ENCODE measurements at places on chromosomes 11 and 22.
A peak's percentile ranks its signal among the peaks of the same experiment; 100 is the strongest.

DNA sequence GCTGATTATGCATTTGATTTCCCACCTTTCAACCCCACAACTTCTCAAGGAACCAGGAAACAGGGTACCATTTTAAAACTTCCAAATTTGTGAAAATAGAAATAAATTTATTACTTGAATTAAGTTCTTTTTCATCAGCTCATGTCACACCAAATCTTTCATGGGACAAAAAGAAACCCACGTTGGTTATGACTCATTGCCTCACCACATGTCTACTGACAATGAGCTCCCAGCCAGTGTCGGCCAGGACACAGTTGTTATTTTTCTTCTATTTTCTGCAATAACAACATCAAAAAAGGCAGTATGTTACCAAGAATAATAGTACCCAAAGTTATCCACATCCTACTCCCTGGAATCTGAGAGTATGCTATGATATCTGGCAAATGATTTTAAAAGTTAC is 17.3 kb downstream of the MS4A6A start:
- DNase-seq: no peak

DNA sequence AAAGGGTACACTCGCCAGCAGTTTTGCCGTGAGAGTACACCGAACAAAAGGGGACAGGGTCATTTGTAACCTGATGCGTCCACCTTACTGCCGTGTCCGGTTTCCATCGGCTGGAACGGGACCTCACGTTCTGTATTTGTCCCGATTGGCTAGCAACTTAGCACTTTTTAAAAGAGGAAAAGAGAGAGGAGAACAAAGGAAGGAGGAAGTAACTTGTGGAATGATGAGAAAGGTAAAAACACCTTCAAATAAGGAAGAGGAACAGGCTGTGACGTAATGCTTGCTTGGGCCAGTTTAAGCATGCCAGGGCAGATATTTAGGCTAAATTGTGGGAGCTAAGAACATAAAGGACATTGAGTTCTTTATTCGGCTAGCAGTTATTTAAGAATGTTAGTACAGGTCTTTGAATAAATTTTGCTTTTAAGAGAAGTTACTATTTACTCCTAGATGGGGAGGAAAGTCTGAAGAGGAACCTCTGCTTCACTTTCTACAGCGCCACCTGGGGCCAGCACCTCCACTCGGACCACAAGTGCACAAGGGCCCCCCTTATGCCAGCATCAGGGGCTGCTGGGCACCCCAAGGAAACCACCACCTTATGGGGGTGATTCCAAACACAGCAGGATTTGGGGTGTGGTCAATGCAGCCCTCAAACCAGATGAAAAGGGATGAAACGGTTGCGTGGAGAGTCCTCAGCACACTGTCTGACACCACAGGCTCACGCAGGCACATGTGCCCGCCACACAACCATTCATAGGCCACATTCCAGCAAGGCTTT is 5.8 kb downstream of the ARSA start:
- DNase-seq: peak; percentile 40

GRCh38 chr22:38955926-38956325 is 1.5 kb upstream of the APOBEC3A start:
- DNase-seq: no peak

GRCh38 chr11:28666632-28667031 is 558.4 kb downstream of the METTL15 start:
- no peak for DNase-seq

- no peak for DNase-seq
Observed at GRCh38 chr11:11391796-11392463, 38.9 kb upstream of the CSNK2A3 start.

DNA sequence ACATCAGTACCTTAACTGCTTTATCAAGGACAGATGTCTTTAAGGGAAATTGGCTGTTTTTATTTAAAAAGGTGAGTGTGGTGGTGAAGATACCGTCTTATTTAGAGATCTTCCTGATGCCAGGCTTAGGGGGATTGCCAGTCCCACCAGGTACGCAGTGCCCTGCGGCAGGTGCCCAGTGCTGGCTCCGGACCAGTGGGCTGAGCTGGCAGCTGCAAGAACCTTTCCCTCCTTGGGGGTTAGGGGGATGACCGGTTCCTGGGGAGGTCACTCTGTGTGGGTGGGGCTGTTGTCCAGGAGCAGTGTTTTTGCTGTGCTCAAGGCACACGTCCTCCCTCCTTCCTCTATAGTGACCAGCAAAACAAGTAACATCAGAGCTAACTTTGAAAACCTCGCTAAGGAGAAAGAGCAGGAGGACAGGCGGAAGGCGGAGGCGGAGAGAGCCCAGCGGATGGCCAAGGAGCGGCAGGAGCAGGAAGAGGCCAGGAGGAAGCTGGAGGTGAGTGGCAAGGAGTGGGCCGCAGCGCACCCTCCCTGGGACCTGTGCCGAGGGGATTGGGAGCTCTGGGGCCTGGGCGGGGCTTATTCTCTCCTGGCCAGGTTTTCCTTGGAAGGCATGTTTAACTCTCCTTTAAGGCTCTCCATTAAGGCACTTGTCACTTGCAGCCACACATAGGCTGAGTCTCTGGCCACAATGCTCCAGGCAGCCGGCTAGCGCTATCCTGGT is 30.5 kb downstream of the CTTN start:
- no peak for DNase-seq

DNA sequence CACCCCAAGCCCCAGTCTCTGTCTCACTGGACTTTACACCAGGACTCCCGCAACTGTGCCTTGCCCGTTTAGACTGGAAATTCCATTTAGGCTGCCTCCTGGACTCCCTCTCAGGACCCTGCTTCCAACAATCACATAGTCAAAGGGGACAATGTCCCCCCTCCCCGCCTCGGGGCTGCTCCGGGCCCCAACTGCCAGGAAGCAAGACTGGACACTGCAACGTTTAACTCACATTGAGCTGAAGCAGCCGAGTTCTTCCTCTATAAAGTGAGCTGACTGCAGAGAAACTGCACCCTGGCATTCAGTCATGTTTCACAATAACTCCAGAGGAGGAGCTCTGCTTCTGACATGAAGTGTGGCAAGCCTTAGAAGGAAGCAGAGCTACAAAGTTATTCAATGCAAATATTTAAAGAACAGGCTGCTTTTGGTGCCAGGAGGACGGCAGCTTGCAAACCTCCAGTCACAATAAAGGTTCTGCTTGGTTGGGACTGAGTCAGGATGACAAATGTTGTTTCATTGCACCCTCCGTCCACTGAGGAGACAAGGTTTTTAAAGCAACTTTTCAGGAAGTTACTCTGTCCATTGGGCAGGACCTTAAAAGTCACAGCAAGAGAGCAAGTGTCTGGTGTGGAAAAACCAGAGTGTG is 19.9 kb downstream of the PACSIN2 start:
- DNase-seq: peak; percentile 52

- peak; percentile 10 for DNase-seq
Observed at GRCh38 chr22:26674211-26675190, 17.1 kb downstream of the MIAT start.

DNA sequence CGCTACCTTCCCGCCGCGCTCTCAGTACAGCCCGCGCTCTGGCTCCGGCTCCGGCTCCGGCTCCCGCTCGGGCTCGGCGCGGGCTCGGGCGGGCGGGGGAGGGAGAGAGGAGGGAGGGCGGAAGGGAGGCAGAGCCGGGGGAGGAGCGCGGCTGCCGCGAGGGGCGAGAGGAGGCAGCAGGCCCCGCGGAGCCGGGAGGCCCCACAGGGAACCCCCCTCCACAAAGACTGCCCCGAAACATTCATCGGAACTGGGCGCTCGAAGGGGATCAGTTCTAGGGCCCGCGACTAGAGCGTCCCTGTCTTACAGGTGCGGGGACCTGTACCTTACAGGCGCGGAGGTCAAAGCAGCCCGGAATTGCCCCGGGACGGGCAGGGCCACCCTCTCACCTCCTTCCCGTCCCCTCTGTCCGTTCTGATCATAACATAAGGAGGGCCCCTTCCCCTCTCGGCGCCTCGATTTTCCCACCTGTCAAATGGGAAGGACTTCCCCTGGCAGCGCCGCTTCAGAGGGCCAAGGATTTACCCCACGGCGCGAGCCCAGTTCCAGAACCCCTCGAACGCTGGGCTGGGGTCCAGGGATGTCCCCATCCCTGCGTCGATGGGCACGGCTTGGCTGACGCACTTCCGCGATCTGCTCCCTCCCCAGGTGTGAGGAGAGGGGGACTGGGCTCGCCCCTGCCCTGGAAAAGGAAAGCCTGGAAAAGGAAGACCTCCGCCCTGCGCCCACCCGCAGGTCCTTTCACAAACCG is at the start of gene SHISA8:
Gene SHISA8, minus strand, starts transcription at position 40 of the 751 bp plus-strand sequence. CDS start 407 bp downstream, outside the sequence.
- DNase-seq: peak; percentile 67

DNA sequence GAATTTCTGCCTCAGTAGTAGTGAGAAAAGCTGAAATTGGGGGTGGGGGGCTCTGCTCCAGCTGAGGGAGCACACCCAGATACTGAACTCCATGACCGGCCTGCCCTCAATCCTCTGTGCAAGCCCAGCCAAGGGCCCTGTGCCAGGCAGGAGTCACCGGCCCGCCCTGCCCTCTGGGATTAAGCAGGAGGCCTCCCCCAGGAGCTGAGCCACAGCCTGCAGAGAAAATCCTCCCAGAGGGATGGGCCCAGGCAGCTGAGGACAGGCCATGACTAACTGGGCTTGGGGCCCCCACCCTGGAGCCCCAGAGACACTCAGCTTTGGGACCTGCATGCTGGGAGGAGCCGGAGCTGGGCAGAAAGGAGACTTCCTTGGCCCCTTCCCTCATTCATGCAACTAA is 48.8 kb downstream of the MN1 start:
- DNase-seq: no peak

- no peak for DNase-seq
Observed at GRCh38 chr11:22472306-22472705, 134.1 kb downstream of the SLC17A6 start.

DNA sequence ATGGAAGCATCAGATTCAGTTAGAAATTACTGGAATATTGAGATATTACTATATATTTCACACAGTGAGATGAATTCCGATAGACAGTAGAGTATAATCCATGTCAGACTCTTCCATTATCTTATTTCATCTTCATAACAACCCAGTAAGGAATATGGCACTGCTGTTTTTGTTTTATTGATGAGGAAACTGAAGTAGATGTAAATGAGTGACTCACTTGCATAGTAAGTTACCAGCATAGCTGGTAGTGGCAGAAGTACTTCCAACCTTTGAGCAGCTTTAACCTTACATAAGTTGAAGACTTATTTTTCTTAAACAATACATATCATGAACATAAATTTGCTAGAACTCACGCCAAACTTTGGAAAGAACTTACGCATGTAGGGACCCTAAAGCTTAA is 54.9 kb upstream of the SLC22A25 start:
- DNase-seq: no peak

DNA sequence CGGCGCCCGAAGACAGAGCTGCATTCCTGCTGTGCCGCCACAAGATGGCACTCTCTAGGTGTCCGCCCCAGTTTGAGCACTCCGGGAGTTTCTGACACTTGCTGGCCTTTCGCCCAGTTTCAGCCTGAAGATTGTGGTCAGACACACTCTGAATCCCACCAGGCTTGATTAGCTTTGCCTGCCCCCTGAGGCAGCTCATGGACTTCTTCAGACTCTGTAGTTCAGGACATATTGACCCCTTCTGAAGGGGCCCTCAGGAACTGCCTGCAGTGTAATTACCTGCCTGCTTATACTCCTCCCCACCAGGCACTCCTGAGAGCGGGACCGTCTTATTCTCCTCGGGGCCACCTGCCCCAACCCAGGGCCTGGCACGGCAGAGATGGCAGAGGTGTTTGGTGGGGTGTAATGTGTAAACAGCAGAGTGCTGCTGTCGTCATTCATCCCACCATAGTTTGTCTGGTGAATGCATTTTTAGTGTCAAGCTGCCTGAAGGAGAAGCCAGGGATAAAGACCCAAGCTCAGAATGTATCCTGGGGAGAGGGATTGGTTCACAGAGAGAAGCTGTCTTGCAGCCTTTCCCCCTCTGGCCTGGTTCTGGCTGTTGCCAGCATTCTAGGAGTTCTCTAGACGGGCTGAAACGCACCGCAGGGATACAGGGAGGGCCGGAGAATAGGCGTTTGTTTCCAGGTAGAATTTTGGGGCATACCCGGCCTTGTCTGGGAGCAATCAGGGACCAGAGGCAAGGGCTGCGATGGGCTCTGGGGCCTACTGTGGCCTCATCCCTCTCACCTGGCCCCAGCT is 46.4 kb downstream of the EIF3F start:
- peak; percentile 47 for DNase-seq

- no peak for DNase-seq
Observed at GRCh38 chr22:45526281-45526680, 23.6 kb downstream of the FBLN1 start.

GRCh38 chr11:32751381-32751780 is 43.1 kb downstream of the CCDC73 start:
- no peak for DNase-seq

DNA sequence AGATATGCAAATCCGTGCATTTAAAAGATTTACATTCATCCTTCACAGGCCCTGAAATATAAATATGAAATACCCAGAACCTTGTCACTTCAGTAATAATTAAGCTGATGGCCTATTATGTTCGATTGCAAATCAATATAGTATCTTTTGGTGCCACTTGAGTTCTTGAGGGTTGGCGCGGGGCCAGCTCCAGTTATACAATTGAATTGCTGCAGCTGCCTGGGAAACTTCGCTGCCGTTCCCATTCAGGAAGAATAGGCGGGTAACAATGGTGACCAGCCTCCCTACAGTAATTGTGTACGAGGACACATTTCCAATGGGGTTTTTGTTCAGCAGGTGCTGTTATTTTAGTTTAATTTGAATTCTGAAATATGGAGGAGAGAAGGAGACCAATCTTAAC is 451.2 kb downstream of the INSC start:
- no peak for DNase-seq

GRCh38 chr22:42648368-42649245 is 585 bp downstream of the CYB5R3 start:
- peak; percentile 47 for DNase-seq

DNA sequence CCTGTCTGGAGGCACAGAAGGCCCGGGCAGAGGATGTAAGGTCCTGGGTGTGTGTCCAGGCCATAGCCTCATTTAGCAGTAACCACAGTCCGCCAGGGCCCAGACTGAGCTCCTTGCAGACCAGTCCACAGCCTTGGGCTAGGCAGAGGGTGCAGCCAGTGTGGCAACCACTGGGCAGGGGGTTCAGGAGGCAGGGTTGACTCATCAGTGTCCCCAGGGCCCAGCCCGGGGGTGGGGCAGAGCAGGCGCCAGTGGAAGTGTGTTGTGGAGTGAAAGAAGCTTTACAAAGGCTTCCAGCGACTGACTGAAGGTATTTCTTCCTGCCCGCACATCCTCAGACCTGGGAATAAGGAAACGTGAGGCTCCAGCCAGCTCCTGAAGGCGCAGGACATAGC is 27.7 kb upstream of the WNT11 start:
- DNase-seq: peak; percentile 53

- DNase-seq: no peak
Observed at GRCh38 chr11:11605821-11606450, 15.9 kb downstream of the GALNT18 start.

- no peak for DNase-seq
Observed at GRCh38 chr11:66451663-66452062, 13.0 kb upstream of the MRPL11 start.

GRCh38 chr11:122773781-122774266 is 64.5 kb upstream of the CRTAM start:
- no peak for DNase-seq

DNA sequence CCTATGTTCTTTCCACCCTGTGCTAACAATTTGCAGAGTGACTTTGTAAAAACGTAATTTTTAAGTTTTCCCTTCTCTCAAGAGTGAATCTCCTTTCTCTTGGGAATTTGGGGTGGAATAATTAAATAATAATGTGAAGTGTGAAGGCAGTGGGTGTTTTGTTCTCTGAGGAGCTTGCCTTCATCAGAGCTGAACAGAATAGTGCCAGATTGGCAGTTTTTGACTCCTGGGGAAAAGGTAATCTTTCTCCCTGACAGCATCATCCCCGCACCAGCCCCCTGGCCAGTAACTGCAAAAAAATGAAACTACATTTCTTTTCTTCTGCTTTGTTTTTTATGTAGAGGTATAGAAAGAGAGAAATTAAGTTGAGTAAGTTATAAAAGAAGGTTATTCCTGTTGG is 59.9 kb downstream of the MUC15 start:
- no peak for DNase-seq

- no peak for DNase-seq
Observed at GRCh38 chr22:28105413-28105812, 186.4 kb upstream of the PITPNB start.

Measured in CD4-positive, alpha-beta T cell treated with Interleukin-1 beta for 1 hour (primary cell).